Stimulated activated CD4-positive, alpha-beta T cell treated with anti-CD3 and anti-CD28 coated beads, Interleukin-2, amount 100 ng/mL, for 4 hours (primary cell): ENCODE measurements at places on chromosomes 1 and 21.

DNA sequence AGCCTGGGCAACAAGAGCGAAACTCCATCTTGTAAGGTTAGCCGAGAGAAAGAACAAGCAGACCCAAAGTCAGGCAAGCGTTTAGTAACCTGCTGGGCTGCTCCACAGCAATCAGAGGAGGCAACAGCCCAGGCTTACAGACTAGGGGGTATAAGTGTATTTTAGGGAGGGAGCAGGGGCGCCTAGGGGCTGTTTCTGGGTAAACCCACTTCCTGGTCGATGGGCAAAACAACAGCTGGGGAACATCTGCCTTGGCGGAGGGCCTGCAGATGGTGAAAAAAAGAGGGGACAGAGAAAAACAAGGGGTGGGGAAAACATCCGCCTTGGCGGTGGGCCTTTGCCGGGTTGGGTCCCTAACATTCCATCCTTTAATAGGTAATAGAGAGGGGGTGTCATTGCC lies 5.2 kb downstream of the TAS1R1 start:
- no peak for DNase-seq

- no peak for DNase-seq
These were observed at the start of gene PAPPA2 for GRCh38 chr1:176462674-176463378. TSS of gene PAPPA2 (plus strand) at chr1:176463175. CDS start at chr1:176556323, 93,148 bp downstream.

DNA sequence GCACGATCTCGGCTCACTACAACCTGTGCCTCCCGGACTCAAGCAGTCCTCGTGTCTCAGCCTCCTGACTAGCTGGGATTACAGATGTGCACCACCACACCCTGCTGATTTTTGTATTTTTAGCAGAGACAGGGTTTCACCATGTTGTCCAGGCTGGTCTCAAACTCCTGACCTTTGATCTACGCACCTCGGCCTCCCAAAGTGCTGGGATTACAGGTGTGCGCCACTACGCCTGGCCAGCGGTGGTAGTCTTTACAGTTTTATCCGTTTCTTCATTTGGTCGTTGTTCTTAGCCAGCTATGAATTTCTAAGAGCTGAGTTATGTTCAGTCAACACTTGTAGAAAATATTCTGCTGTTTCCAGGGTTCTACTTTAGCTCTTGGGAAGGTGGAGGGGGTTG lies 53.3 kb downstream of the AKNAD1 start:
- no peak for DNase-seq

- DNase-seq: no peak
These were observed 168.3 kb upstream of the DUSP10 start for GRCh38 chr1:221910222-221910621.

GRCh38 chr1:219236933-219237610 lies 63.4 kb downstream of the LYPLAL1 start:
- DNase-seq: no peak
